Large intestine (tissue), 12 donors: ENCODE measurements at places on chromosomes 1 and 21. TPM values are rescaled to one million over a fixed set of nuclear protein-coding genes. Genes with fewer than 3 reads are reported as not detected.

ZNF281 gene
- polyA plus RNA-seq: 16.5 TPM

NKAIN1 gene
- polyA plus RNA-seq: 2.7 TPM

MUL1 gene
- 22.9 TPM for polyA plus RNA-seq

CFH gene
- polyA plus RNA-seq: 16.4 TPM

TTC39A gene
- polyA plus RNA-seq: 19.2 TPM

PRDM2 gene
- 26.0 TPM for polyA plus RNA-seq

NHLH2 gene
- polyA plus RNA-seq: not detected

PLA2G2F gene
- polyA plus RNA-seq: not detected

SH2D1B gene
- 2.1 TPM for polyA plus RNA-seq

PGBD5 gene
- polyA plus RNA-seq: 1.6 TPM

PHACTR4 gene
- polyA plus RNA-seq: 38.0 TPM

DNA sequence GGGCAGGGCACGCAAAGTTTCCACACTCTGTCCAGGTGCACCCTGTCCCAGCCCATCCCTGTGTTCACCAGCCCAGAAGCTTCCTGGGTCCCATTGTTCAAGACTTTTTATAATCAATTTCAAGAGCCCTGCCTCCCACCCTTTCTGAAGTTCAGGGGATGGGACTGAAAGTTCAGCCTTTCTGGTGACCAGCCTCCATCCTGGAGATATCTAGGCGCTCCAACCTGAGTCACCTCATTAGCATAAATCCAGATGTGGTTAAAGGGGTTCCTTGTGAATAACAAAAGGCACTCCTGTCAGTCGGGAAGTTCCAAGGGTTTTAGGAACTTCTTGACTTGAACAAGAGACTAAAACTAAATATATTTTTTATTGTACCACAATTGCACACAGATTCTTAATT is 48.4 kb upstream of the RAP1A start:
- no peak overlapping the region for H3K4me3 ChIP-seq
- H3K27me3 ChIP-seq: no peaks in the 10 kb centered on the region
- DNase-seq: no peak
- H3K4me1 ChIP-seq: peaks cover 3% of the 10 kb centered on the region
- no peaks in the 10 kb centered on the region for H3K36me3 ChIP-seq

GRCh38 chr1:161009602-161010211 is 11.2 kb downstream of the F11R start:
- H3K27ac ChIP-seq: no peak overlapping the region
- no peaks in the 10 kb centered on the region for H3K27me3 ChIP-seq
- no peaks in the 10 kb centered on the region for H3K36me3 ChIP-seq
- no peak overlapping the region for H3K4me3 ChIP-seq
- DNase-seq: no peak

DNA sequence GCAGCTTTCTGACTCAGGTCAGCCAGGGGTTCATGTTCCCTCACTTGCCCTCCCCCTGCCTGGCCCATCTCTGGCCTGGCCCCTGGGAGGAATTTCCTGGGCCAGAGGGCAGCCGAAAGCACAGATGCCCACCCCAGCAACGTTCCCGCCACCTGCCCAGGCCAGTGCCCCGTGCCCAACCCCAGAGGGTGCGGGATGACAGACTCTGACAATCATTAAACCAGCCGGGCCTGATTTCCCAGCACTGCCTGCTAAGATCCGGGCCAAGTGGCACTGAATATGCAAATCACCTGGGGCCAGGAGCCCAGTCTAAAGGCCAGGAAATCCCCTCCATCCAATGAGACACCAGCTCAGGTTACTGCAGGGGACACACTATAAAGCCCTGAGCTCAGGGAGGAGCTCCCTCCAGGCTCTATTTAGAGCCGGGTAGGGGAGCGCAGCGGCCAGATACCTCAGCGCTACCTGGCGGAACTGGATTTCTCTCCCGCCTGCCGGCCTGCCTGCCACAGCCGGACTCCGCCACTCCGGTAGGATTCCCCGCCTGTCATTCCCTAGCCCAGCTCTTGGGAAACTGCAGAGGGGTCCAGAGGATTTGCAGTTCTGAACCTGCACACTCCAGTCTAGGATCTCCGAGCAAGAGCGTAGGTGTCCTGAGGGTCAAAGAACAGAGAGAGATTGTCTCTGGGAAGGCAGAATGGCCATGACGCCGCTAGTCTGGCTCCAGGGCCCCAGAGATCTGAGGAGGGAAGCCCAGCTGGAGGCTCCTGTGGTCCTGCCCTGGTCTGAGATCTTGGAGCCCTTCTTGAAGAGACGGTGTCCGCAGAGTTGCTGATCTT is at the start of gene ELF3:
TSS of gene ELF3 (plus strand) at position 408 of the 836 bp plus-strand sequence. CDS start 550 bp downstream, outside the sequence.
- H3K27ac ChIP-seq: peak within 1 kb of the TSS; percentile 99
- H3K36me3 ChIP-seq: peaks cover 44% of the 10 kb centered on the region
- H3K27me3 ChIP-seq: no peaks in the 10 kb centered on the region

- H3K4me3 ChIP-seq: no peak overlapping the region
- no peaks in the 10 kb centered on the region for H3K27me3 ChIP-seq
- no peaks in the 10 kb centered on the region for H3K36me3 ChIP-seq
- no peaks in the 10 kb centered on the region for H3K4me1 ChIP-seq
- no peak overlapping the region for H3K27ac ChIP-seq
- DNase-seq: no peak
These were observed 350.8 kb upstream of the KAZN start for GRCh38 chr1:14247666-14248065.

GRCh38 chr1:180358649-180359048 is 128.6 kb downstream of the LHX4 start:
- H3K36me3 ChIP-seq: no peaks in the 10 kb centered on the region
- no peaks in the 10 kb centered on the region for H3K27me3 ChIP-seq
- no peak overlapping the region for H3K4me3 ChIP-seq
- H3K27ac ChIP-seq: no peak overlapping the region
- H3K4me1 ChIP-seq: no peaks in the 10 kb centered on the region

DNA sequence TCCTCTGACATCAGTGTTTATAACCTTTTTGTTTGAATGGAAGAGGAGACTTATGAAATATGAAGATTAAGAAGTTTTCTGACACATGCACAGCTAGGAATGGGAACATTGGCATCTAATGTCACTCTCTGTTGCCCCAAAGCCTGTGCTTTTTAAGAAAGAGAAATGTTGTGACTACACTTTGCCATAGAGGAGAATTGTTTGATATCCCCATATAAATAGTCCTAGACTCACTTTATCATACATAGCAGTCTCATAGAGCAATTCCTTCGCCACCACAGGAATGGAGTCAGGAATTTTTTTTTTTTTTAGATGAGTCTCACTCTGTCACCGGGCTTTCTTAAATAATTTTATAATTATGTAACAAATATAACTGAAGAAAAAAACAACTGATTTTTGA is 1.5 kb downstream of the KRTAP21-3 start:
- DNase-seq: no peak
- H3K36me3 ChIP-seq: no peaks in the 10 kb centered on the region
- H3K4me3 ChIP-seq: no peak overlapping the region

DNA sequence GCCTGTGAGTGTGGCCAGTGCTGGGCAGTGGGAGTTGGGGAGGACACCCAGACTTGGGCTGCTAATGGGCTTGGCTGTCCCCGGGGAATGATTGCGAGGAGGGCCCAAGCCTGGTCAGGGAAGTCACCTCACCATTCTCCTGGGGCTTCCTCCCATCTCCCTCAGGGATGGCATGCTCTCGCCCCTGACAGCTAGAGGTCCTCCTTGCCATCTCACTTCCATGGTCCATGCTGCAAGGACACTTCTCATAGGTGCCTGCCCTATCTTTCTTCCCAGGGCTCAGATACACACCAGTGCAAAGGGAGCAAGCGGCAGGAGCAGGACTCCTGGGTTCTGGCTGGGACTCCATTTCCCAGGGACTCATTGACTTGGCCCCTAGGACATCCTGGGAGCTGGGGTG is 4.1 kb downstream of the NTRK1 start:
- no peaks in the 10 kb centered on the region for H3K36me3 ChIP-seq
- no peak overlapping the region for H3K27ac ChIP-seq
- H3K4me3 ChIP-seq: no peak overlapping the region
- peaks cover 79% of the 10 kb centered on the region for H3K27me3 ChIP-seq

- H3K36me3 ChIP-seq: no peaks in the 10 kb centered on the region
- H3K27me3 ChIP-seq: peaks cover 13% of the 10 kb centered on the region
- H3K4me1 ChIP-seq: peaks cover 4% of the 10 kb centered on the region
These were observed 9.9 kb upstream of the NPHP4 start for GRCh38 chr1:6001992-6002576.

DNA sequence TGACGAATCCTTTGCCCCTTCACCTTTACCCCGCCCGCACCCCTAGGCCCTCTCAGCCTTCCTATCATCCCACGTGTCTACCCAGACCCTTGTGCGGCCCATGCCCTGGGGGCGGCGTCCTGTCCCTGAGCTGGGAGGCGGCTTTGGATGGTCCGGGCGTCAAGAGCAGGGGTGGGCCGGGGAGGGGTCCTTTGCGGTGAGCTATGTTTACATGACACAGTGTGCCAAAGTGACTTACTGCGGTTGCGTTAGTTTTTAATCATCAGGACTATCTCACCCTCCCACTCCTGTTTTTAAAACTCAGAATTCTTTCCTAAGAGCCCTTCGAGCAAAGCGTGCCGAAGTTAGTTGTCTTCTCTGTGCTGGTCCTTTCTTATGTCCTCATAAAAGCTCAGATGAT is 144.6 kb downstream of the PGBD5 start:
- H3K36me3 ChIP-seq: peaks cover 26% of the 10 kb centered on the region
- peaks cover 25% of the 10 kb centered on the region for H3K4me1 ChIP-seq
- H3K4me3 ChIP-seq: no peak overlapping the region
- peak; percentile 75 for DNase-seq
- H3K27ac ChIP-seq: peak overlapping the region; percentile 55

- H3K27me3 ChIP-seq: peaks cover 39% of the 10 kb centered on the region
- H3K27ac ChIP-seq: peak within 1 kb of the TSS; percentile 83
- peak; percentile 61 for DNase-seq
- H3K4me3 ChIP-seq: peak within 1 kb of the TSS; percentile 63
- H3K36me3 ChIP-seq: no peaks in the 10 kb centered on the region
These were observed at the start of gene NID1 for GRCh38 chr1:236064674-236065508. Gene NID1, minus strand, starts transcription at chr1:236065090. Its CDS starts 11 bp downstream, at chr1:236065079.

- H3K27me3 ChIP-seq: peaks cover 15% of the 10 kb centered on the region
- H3K4me1 ChIP-seq: no peaks in the 10 kb centered on the region
- no peak for DNase-seq
- no peak overlapping the region for H3K4me3 ChIP-seq
- no peaks in the 10 kb centered on the region for H3K36me3 ChIP-seq
- no peak overlapping the region for H3K27ac ChIP-seq
These were observed 132.4 kb upstream of the KLHDC7A start for GRCh38 chr1:18348354-18348753.

- H3K36me3 ChIP-seq: peaks cover 4% of the 10 kb centered on the region
- no peak overlapping the region for H3K27ac ChIP-seq
- H3K4me3 ChIP-seq: no peak overlapping the region
- no peak for DNase-seq
- no peaks in the 10 kb centered on the region for H3K4me1 ChIP-seq
These were observed 3.1 kb downstream of the MIXL1 start for GRCh38 chr1:226226601-226227000.

GRCh38 chr1:147470079-147470478 is 71.2 kb upstream of the BCL9 start:
- no peaks in the 10 kb centered on the region for H3K27me3 ChIP-seq
- H3K27ac ChIP-seq: no peak overlapping the region
- no peak for DNase-seq
- no peaks in the 10 kb centered on the region for H3K4me1 ChIP-seq

DNA sequence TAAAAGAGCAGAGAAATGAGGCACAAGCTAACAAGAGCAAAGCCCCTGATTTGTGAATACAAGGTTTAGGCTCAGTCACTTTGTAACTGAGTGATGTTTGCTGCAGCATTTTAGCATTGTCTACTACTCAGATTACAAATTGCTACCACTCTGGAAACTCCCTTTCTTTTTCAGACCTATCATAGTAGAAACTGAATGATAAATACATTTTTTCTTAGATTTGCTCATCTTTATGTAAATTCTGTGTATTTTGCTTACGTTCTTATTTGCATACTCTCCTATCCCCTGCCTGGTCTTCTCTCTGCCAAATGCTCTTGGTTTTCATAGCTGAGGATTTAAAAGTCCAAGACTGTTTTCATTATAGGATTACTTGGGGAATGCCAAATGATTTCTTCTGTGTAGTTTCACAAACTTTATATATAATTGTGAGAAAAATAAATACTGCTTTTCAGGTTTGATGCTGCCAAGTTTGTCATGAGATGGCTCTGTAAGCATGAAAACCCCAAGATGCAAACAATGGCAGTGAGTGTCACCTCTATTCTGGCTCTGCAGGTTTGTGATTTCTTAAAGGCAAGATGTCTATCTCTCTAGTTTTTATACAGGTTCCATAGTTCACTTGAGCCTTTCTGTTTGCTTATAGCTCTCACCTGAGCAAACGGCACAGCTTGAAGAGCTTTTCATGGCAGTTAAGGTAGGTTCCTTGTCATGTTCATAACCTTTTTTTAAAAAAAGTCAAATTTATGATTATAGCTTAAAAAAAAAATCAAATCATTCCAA is 24.7 kb downstream of the ZYG11A start:
- H3K27me3 ChIP-seq: no peaks in the 10 kb centered on the region
- no peaks in the 10 kb centered on the region for H3K36me3 ChIP-seq
- H3K27ac ChIP-seq: peak overlapping the region; percentile 54
- H3K4me1 ChIP-seq: peaks cover 7% of the 10 kb centered on the region
- peak overlapping the region; percentile 15 for H3K4me3 ChIP-seq

- H3K27ac ChIP-seq: no peak overlapping the region
- peaks cover 15% of the 10 kb centered on the region for H3K4me1 ChIP-seq
- DNase-seq: peak; percentile 67
- H3K27me3 ChIP-seq: peaks cover 47% of the 10 kb centered on the region
- H3K4me3 ChIP-seq: peak overlapping the region; percentile 31
- no peaks in the 10 kb centered on the region for H3K36me3 ChIP-seq
These were observed 1.0 kb downstream of the FAM78B start for GRCh38 chr1:166165661-166166328.

DNA sequence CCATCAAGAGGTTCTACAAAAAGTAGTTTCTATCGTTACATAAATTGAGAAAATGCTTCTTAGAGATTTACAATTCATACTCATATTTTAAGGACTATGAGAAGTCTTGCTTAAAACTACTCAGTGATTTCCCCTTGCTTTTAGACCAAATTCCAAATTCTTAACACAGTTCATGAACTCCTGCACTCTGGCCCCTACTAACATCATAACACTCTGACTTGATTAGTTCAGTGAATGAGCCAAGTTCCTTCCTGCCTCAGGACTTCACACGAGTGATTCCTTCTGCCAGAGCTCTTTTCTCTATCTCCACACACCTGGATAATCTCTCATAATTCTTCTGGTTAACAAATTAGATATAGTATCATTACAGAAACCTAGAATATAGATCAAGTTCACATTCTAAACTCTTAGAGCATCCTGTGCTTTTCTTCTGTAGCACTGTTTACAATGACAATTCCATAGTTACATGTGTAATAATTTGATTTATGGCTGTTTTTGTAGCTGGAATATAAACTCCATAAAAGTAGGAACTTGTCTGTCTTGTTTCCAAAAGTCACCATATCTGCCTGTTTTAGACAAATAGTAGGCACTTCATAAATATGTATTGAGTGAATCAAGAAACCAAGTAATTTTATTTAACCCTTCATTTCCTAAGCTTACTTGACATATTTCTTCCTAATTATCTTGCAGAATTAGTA is 59.9 kb downstream of the NUF2 start:
- no peaks in the 10 kb centered on the region for H3K27me3 ChIP-seq
- H3K4me3 ChIP-seq: no peak overlapping the region
- peak overlapping the region; percentile 67 for H3K27ac ChIP-seq
- DNase-seq: peak; percentile 56
- H3K36me3 ChIP-seq: no peaks in the 10 kb centered on the region
- peaks cover 10% of the 10 kb centered on the region for H3K4me1 ChIP-seq
